ENCODE measurements at places on chromosomes 13 and 19.

DNA sequence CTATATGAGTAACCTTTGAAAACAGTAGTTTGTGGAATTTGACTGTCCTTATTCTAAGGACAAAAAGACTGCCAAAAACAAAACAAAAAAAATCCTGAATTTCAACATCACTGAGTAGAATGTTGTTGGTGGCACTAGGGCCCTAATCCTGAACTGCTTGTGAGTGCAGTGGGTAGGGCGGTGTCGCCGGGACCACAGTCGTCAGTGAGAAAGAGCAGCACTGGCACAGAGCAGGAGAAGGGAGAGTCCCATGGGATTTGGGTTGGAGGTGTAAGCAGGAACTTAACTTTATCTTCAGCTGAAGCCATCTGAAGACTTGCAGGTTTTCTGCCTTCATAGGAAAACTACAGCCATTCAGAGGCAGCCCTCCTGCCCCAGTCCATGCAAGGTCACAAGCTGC is 5.6 kb downstream of the PCID2 start:
- no peak for DNase-seq

- no peak for DNase-seq
Observed at GRCh38 chr19:50979758-50980157, 4.0 kb downstream of the KLK7 start.

DNA sequence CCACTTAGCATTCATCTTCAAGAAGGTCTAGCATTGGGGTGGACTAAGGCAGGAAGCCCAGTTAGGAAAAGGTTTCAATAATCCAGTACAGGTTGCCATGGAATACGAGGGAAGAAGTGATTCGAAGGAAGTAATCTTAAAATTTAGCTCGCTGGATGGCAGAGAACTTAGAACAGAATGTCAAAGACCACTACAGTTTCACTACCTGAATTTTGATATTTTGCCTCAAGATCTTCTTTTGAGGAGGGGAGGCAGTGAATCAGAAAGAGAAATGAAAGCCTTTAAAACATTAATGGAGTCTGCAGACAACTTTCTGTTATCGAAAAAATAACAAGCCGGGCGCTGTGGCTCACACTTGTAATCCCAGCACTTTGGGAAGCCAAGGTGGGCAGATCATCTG is 7.0 kb upstream of the RAB8A start:
- DNase-seq: no peak

DNA sequence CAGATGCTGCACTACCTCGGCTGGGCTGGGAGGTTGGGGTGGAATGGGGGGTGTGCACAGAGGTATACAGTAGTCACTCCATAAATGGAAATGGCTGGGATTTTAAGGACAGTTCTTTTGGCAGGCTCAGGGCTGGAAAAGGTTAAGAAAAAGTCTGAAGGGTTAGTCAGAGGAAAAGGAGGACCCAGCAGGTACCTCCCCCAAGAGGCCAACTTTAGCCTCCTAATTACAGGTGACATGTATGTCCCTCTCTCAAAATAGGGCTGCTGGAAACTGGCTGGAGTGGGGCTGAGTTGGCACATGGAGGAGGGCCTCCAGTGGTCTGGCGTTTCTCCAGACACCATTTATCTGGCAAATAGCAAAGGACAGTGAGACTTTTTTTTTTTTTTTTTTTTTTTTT is 994 bp downstream of the CCDC194 start:
- DNase-seq: no peak

- DNase-seq: no peak
Observed at GRCh38 chr13:47213047-47213446, 316.2 kb upstream of the HTR2A start.

GRCh38 chr13:91664039-91664438 is 265.6 kb downstream of the GPC5 start:
- peak; percentile 44 for DNase-seq

DNA sequence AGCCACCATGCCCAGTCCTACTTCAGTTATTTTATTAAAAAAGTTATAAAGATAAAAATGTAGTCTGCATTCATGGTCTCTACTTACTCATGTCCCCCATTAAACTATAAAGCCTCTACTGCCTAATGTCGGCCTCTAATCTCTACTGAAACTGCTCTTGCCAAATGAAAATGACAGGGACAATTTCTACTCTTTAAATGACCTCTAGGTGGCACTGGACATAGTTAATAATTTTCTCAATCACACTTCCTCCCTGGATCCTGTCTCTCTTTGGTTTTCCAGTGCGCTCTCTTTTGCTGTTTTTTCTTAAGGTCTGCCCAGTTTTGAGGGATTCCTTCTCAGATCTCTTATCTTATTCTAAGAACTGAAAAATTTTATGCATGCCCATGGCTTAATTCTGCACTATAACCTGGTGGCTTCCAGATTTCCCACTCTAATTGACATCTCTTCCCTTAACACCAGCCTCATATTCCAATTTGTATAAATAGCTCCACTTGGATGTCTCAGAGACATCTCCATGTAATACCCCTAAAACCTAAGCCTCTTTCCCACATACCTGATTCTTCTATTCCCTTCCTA is 54.3 kb downstream of the MTMR6 start:
- no peak for DNase-seq

DNA sequence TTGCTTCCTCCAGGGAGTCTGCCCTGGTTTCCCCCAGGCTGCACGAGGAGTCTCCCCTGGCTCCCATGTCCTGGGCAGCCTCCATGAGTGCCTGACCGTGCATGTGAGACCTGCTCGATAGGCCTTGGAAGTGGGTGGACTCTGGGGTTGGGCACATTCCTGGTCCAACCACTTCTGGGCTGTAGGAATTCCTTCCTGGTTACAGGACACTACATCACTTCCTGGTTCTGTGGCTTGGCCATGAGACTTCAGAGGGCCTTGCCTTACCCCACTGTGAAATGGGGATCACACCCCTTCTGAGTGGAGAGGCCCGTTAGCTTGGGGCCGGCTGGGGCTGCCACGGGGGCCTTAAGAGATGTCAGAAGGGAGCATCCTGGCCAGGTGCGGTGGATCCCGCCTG is 4.0 kb upstream of the ZNF628 start:
- DNase-seq: no peak

DNA sequence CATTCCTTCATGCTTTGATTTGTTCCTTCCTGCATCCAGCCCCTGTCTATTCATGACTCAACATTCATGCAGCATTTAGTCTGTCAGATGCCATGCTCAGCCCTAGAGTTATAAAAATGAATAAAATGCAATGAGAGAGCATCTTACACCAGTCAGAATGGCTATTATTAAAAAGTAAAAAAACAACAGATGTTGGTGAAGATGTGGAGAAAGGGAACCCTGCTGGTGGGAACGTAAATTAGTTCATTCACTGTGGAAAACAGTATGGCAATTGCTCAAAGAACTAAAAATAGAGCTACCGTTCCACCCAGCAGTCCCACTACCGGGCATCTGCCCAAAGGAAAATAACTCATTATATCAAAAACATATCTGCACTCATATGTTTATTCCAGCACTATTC is 70.0 kb upstream of the GTF3A start:
- DNase-seq: no peak

GRCh38 chr19:18995804-18996241 is 37.5 kb downstream of the SUGP2 start:
- peak; percentile 41 for DNase-seq

DNA sequence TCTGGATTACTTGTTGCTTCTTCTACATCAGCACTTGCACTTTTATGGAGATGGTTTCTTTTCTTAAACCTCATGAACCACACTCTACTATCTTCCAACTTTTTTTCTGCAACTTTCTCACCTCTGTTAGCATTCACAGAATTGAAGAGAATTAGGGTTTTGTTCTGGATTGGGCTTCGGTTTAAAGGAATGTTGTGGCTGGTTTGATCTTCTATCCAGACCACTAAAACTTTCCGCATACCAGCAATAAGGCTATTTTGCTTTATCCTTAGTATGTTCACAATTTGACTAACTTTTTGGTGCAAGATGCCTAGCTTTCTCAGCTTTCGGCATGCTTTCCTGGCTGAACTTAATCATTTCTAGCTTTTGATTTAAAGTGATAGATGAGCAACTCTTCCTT is 666.7 kb upstream of the MIR17HG start:
- no peak for DNase-seq

DNA sequence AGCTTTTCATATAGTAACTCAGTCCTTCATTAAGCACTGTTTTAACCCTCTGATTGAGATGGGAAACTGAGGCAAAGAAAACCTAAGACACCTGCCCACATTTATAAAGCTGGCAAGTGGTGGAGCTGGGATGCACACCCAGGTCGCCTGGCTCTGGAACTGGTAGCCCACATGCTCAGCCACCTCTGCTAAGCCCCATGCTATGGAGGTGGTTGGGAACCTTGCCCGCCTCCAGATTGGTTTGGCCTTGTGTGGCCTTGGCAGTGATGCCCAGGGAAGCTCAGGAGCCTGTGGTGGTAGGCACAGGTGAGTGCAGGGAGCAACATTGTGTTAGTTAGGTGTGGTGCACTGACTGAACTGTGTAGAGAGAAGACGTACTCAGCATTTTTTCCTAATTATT is 370.2 kb downstream of the MTUS2 start:
- DNase-seq: no peak

DNA sequence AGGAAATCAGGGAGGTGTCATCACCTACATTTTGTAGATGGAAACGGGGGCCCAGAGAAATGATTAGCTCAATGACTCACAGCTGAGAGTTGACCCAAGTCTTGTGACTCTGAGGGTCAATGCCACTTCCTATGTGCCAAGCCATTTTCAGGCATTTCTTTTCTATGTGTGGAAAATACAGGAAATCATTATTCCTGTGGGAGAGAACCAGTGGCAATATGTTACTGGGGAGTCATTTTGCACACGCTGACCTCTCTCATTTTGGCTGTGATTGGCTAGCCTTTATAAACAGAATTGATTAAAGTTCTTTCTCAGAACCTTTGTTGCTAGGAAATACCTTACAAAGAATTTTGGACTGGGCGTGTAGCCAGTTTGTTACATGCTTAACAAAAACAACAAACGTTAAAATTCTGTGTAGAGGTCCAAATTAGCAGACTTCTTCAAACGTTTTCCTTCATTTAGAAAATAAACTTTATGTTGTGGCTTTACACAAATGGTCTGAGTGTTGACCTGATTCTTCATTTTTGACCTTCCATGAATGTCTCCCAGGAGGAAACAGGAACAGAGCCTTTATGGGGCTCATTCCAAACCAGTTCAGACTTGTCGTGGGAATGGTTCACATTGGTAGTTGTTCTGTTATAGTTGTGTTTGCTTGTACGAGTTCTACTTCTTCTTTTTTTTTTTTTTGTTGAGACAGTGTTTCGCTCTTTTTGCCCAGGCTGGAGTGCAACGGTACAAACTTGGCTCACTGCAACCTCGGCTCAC is 11.4 kb downstream of the PCCA start:
- DNase-seq: no peak

DNA sequence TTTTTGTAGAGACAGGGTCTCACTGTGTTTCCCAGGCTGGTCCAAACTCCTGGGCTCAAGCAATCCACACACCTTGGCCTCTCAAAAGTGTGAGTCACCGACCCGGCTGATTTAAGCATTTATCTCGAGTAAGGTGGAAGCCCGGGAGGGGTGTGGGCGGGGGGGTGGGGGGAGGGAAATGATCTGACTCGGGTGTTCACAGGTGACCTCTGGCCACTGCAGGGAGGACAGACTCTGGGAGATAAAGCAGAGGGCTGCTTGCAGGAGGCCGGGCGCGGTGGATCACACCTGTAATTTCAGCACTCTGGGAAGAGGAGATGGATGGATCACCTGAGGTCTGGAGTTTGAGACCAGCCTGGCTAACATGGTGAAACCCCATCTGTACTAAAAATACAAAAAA is 7.9 kb downstream of the DENND1C start:
- no peak for DNase-seq

GRCh38 chr19:15328312-15328711 is 4.0 kb downstream of the BRD4 start:
- DNase-seq: no peak

GRCh38 chr19:1396019-1396767 is 5.1 kb downstream of the GAMT start:
- no peak for DNase-seq

GRCh38 chr13:99896369-99897075 is 75.0 kb downstream of the ZIC5 start:
- DNase-seq: no peak

DNA sequence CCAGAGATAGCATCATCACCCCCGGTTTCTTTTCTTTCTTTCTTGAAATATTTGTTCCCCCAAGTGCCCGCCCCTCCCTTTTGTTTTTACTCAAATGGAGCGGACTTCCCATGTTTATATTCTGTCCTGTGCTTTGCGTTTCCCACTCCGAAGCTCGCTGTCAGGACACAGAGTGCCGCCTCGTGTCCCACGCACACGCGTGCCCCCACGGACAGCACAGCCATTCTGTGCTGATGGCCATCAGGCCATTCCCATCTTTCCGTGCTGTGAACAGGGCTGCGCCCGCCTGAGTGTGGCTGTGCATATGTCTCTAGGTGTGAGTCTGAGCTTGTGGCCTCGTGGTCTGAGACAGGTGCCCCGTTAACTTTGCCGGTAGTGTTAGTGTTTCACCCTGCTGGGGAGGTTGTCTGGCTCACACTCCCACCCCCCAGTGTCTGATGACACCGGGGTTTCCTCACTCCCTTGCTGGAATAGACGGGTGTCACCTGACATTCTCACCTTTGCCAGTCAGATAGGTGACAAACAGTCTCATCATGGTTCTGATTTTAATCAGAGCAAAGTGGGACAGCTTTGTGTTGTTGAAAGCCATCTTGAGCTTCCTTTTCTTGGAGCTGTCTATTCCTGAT is 6.9 kb downstream of the PAK4 start:
- no peak for DNase-seq

- DNase-seq: no peak
Observed at GRCh38 chr19:57321116-57321515, 844 bp downstream of the ZNF543 start.

DNA sequence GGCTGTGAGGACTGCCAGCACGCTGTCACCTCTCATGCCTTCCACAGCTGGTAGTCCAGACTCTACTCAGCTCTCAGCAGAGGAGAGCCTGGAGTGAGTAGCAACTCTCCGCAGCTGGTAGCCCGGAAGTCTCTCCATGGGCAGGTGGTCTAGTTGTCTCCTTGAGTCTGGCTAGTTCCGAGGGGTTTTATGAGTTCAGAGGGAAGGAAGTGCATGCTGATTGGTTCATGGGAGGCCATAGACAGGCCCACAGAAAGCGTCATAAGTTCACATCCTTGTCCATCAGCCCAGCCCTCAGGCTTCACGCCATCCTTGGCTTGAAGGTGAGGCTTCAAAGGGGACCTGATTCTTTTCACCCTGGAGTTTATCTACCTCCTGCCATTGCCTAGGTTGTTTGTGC is 2662.4 kb upstream of the PCDH20 start:
- DNase-seq: no peak

DNA sequence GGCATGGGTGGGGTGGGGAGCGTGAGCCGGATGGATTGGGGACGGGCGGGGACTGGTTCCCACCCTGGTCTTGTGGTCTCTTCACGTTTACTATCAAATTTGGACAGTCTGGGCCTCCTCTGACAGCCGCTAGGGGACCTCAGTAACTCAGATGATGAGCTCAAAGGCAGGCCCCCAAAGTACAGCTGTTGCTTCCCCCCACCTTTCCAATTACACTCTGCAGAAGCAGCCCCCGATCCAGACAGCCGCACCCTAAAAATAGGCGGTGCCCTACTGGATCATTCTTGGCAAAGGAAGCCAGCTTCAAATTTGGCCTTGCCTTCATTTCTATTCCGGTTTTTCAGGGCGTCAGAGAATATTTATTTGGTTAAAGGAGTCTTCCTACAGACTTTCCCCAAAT is 1.9 kb upstream of the FOXO1 start:
- DNase-seq: peak; percentile 58

GRCh38 chr13:33723772-33724435 is 94.0 kb upstream of the RFC3 start:
- DNase-seq: peak; percentile 74

GRCh38 chr13:20492641-20493040 is 33.0 kb downstream of the CRYL1 start:
- peak; percentile 28 for DNase-seq

- DNase-seq: no peak
Observed at GRCh38 chr13:64505336-64505910, 2724.7 kb downstream of the PCDH9 start.

Measured in head of caudate nucleus (tissue), 42 donors.